ENCODE measurements at places on chromosomes 3 and 15.

DNA sequence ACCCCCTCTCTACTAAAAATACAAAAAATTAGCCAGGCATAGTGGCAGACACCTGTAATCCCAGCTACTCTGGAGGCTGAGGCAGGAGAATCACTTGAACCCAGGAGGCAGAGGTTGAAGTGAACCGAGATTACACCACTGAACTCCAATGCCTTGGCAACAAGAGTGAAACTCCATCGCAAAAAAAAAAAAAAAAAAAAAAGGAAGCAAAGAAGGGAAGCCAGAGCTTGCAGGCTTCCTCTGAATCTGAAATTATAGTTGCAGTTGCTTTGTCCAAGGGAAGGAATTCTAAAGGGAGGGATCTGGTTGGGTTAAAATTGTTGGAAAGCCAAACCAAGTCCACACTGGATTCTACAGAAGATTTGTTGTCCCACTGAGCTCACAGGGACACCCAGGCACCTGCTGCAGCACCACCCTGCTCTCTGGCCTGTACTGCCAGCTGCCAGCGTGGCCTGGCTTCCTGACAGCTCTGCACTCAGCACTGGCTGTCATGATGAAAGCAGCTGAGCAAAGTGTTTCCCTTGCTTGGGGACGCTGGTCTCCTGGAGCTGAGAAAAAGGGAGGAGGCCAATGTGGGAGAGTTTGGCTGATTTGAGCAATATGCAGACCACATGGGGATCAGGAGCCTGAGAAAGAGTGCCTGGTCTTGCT is 88.8 kb upstream of the HES1 start:
- no peak for DNase-seq

GRCh38 chr3:58722561-58722960 is 56.0 kb upstream of the FAM3D start:
- DNase-seq: no peak

DNA sequence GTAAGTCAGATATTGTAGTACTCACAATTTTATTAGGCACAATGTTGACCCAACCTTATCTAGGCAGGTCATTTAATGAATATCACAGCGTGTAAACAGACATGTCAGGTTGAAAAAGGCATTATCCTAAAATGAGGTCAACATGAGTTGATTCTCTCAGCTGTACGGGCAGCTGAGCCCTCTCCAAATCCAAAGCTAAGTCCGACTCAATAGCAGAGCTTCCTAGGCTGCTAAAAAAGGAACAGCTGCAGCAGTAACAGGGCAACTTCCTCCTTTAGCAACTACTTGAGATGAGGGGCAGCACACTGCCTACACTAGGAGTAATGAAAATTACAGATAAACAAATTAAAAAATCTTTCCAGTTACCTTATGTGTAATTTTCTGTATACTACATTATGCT is 189.2 kb downstream of the CADM2 start:
- no peak for DNase-seq

DNA sequence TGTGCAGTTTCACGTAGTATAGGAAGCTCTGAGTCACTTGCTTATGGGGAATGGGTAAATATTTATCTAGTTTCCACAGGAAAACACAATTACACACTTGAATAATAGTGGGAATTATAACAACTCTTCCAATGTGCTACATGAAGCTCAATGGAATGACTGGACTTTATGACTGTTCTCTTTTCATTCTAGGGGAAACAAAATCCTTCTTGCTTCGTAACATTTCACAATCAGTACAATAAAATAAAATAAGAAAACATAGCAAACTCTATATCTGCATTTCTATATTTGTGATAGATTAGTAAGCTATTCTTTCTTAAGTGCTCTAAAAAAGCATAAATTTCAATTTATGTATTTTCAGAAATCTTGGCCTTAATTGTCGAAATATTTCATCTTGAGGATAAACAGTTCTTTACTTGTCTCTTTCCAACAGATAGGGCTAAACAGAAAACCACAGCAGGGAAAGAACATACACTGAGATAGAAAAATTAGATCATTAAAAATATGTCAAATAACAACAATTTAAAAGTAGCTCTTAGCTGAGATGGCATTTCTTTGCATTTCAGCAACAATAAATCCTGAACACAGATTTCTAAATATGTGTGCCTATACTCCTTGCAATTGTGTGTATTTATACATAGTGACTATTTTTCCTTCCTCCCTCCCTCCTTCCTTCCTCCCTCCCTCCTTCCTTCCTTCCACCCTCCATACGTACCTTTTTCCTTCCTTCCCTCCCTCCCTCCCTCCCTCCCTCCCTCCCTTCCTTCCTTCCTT is 395.5 kb upstream of the KCNMB2 start:
- DNase-seq: no peak

DNA sequence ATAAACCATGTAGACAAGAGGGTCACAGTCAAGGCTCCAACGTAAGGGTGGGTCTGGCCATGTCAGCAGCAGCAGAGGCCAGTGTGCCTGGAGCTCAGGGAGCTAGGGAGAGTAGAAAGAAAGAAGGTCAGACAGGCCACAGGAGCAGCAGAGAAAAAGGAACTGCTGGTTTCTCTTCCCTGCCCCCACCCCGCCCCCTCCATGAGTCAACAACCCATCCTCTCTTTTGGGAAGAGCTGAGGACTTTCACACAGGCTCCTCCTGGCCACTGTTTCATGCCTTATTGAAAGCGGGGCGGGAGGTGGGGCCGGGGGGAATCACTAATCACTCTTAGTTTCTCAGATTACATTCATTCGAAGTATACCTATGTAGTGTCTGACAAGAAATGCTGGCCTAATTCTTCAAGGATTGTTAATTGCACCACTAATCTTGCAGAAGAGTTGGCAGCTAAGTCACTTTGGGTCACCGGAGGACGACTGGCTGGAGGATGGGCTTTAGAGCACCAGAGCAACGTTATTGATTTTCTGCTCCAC is 9.1 kb upstream of the SCG3 start:
- DNase-seq: no peak

- no peak for DNase-seq
Measured at GRCh38 chr3:174002543-174002942, 605.0 kb downstream of the NLGN1 start.

- DNase-seq: no peak
Measured at GRCh38 chr15:58588096-58588495, 156.3 kb downstream of the LIPC start.

- no peak for DNase-seq
Measured at GRCh38 chr3:48468329-48468731, 21.8 kb downstream of the ATRIP start.

GRCh38 chr15:93217343-93217742 is 128.3 kb upstream of the RGMA start:
- DNase-seq: no peak

Measured in CD4-positive, alpha-beta T cell treated with Interleukin-4 for 4 hours (primary cell).